Fibroblast of upper back skin (primary cell): ENCODE measurements at places on chromosomes 7 and 10.

DNA sequence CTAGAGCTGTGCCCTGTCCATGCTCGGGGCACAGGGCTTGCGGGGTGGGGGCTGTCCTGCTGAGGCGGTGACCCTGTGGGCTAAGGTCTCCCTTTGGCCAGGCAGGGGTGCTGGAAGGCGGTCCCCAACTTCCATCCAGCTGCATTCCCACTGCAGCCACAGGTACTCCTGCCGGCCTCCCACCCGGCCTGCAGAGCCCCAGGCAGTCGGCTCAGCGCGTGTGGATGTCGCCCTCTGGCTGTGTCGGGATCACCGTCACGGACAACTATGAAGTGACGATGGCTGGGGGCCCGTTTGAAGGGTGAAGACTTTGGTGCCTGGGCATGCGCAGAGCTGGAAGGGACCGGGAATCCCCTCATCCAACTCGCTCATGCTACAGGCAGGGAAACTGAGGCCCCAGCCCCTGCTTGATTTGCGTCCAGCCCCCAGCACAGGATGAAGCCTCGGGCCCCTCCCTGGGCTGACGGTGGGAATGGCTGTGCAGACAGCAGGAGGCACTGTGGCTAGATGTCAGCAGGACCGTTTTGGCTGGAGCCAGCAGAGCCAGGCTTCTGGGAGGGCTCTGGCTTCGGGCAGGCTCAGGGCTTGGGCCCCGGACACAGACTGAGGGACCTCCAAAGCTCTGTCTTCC, 2.3 kb upstream of the TMEM184A start:
- no peak for DNase-seq

DNA sequence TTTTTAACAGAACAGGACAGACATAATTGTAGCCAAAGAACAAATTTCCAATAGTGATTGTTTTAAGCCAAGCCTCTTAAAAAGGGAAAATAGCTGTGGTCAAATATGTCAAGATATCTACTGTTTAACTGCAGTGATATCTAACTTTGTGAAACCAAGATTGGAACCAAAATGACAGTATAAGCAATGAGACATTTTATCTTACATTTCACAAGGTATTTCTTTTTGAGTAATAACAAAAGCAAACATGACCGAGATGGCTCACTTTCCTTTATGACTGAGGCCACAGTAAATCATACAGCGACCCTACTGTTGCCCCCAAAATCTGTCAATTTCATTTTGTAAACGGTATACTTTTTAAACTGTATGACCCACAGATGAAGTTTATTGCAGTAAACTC, 215.8 kb downstream of the MLLT10 start:
- peak; percentile 5 for DNase-seq

DNA sequence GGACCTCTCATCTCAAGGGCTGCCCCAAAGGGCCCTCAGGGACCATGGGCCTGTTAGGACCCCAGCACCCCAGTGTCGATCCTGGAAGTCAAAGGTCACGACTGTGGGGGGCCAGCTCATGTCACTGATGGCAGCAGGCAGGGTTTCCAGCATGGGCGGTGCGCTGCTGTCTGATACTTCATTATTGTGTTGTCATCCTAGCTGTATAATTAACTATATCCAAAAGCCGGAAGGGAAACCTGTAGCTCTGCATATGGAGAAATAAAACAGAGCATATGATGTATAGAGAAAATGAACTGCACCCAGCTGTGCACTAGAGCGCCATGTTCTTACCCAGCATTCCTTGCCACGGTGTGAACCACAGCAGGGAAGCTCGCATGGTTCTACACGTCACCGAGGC, 196.3 kb downstream of the EBF3 start:
- DNase-seq = no peak

- DNase-seq = peak; percentile 73
Measured at GRCh38 chr10:100872034-100872791, 40.5 kb upstream of the SLF2 start.

DNA sequence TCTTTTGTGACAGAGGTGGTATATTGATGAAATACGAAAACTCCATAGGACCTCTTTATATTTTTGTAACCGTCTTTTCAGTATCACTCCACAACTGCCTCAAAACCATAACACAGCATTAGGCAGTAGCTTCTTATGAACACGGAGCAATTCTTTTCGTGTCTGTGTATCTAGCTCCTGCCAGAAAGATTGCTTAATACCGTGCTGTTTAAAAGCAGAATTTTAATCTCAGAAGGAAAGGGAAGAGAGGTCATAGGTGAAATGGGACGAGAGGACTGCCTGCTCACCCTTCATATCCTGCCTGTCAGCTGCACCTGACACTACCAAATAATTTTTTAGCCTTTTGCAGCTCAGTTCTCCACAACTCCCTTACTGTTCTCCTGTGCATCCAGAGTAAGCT, 200.7 kb downstream of the DNAH11 start:
- DNase-seq = no peak

DNA sequence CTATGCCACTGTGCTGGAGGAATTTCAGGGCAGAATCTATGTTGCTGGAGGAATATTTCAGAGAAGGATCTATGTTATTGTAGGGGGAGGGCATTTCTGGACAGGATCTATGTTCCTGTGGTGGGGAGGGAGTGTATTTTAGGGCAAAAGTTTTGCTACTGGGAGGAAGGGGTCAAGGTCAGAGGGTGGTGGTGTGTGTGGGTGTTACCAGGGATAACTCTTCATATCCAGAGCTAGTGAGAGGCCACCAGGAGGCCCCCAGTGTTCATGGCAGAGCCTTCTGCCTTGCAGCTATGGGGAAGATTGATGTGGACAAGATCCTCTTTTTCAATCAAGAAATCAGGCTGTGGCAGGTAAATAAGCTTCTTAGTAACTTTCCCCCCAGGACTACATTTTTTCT, 2.0 kb upstream of the STRA8 start:
- no peak for DNase-seq

DNA sequence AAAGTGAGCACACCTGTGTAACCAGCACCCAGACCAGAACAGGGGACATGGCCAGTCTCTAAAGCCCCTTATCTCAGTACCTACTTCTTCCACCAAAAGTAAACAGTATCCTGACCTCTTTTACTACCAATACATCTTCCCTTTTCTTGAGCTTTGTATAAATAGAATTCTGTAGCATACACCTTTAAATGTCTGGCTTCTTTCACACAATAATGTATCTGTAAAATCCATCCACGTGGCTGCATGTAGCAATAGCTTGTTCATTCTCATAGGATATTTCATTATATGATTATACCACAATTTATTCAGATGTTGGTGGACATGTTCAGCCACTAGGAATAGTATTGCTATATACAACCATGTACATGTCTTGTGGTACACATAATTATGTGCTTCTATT, 40.6 kb downstream of the BTBD16 start:
- DNase-seq = no peak

DNA sequence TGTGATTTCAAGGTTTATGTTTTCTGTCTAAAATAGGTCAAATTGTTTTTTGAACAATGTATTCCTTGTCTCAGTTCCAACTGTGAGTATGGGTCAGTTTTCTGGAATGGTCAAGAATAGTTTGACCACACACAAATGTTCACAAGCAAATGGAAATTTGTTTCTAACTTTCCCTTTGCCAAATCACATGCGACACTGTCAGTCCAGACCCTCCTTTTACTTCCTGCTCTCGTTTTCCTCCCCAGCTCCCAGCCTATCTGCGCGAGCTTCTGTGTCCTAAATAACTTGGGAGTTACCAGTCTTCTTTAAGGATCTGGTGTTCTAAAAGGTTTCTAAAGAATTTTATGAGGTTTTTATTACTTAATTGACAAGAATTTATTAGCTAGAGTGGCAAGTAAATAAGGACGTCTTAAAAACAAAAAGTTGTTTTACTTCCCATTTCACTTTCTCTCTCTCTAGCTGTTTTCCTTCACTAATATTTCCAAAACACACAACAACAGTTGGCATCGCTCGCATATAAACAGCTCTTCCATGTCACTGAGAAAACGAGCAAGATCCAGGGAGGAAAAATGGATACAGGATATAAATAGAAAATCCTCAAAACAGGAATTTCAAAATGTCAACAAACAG, 266.1 kb upstream of the KLF6 start:
- DNase-seq = no peak

DNA sequence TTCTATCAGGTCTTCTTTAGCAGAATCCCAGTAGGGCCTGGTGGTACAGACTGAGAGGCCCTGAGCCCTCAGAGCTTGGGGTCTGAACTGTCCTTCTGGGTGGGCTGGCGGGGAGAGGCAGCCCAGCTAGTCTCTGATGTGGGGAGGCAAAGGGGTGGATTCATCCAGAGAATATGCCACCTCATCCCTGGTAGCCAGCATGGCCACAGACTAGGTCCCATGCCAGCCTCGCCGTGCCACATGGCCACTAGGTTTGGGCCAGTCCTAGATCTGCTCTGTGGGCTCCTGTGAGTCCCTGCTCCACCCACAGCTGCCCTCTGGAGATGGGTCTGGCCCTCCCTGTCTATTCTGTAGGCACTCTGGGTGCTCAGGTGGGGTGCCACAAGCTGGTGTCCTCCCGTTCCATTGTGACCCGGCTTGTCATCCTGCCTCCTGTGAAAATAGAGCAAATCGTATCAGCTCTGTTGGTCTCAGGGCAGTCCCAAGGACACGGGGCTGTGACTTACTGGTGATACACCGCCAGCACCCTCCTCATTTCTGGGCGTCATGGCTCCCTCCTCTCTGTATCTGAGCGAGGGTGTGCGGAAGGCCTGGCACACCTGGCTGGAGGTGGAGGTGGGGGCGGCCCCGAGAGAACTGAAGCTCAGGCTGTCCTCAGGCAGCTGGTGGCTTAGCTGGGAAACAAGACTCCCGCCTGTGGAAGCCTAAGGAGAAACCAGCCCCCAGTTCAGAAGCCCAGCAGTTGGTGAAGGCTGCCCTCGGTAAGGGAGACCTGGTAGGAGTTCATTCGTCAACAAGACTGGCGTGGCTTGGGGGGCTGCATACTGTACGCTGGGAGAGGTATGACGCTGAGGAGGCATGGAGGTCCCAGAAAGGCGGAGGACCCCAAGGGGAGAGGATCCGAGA, 33.3 kb downstream of the UNC5B start:
- DNase-seq = no peak

DNA sequence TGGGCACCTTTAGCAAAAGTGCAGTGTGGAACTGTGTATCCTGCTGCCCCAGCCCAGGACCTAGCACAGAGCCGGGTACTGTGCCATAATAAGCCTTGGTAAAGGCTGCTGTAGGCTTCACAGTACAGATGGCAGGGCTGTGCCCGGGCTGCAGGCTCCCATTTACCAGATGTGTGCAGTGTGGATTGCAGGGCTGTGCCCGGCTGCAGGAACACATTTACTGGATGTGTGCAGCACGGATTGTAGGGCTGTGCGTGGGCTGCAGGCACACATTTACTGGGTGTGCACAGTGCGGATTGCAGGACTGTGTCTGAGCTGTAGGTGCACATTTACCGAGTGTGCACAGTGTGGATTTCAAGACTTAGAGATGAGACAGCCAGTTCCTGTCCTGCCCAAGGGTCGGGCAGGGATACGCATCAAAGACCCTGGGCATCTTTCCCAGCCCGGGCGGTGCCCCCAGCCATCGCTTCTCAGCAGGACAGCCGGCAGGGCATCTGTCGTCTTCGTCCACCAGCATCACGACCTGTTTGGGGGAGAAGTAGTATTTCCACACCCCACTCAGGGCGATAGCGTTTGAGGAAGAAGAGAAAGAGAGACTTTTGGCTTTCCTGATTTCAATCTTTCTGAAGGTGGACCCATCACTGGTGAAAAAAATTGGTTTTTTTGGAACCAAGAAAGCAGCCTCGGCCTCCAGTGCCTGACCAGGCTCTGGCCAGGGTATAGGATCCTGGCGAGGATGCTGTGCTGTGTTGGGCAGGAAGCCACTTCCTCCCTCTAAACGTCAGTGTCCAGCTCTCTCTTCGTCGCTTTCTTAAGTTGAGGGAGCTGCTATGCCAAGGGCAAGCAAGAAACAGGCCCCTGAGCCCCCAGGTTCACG, 180.8 kb downstream of the CUX1 start:
- DNase-seq = no peak

GRCh38 chr7:15612205-15612604, 50.4 kb upstream of the AGMO start:
- no peak for DNase-seq

DNA sequence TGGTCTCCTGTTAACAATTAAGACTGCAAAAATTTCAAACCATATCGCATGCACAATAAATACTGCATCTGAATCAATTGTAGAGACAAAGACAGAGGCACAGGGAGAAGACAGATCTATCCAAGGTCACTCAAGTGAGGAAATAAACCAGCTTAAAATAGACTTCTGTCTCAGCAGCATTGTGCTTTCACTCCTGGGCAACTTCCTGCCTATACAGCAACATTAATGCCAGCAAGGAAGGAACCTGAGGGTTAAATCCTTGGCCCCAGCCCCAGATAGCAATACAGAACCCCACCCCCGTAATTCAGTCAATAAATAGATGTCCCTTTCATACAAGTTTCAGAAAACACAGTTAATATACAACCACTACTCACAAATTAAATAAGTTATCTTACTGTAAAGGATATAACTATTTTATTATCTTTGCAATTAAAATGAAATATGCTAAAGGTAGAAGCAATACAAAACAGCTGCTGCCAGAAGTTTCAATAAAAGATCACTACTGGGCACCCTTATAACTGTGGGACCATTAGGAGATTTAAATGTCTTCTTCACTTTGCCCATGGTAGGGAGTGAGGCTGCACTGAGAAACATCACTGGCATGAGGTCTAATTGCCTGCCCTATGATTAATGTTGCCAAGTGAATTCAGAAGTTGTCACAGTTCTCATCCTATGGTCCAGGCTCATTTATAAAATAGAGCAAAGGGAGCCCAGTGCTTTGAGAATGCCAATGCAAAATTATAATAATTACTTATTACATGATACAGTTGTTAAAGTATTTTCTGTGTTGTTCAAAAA, 49.4 kb downstream of the CAV1 start:
- no peak for DNase-seq

DNA sequence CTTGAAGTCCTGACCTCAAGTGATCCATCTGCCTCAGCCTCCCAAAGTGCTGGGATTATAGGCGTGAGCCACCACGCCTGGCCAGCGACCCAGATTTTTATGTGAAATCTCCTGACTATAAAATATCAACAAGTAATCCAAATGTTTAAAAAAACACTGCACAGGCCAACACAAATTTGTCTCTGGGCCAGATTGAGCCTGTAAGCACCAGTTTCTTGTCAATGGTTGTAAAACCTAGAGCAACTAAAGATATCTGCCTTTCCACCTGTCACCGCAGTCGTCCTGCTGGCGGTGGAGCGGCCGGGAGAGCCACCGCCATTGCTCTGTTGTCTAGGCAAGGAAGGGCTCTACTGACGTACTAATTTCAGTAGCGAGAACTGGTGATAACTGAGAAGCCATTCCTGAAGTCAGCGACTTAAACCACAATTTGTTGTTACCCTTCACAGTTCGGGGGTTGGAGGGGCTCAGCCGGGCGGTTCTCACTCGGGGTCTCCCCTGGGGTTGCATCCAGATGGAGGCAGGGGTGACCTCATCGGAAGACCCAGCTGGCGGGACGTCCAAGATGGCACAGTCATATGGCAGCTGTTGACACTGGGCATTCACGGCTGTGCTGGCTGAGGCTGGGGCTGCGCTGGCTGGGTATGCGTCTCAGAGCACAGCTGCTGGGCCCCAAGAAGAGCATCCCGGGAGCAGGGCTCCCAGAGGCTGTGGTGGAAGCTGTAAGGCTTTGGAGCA, 55.2 kb upstream of the PDGFA start:
- DNase-seq = no peak
